Stimulated activated CD8-positive, alpha-beta memory T cell treated with anti-CD3 and anti-CD28 coated beads, Interleukin-12 subunit alpha, Interleukin-12 subunit beta, amount 100 ng/mL, for 4 hours (primary cell): ENCODE measurements at places on chromosomes 4 and X.

DNA sequence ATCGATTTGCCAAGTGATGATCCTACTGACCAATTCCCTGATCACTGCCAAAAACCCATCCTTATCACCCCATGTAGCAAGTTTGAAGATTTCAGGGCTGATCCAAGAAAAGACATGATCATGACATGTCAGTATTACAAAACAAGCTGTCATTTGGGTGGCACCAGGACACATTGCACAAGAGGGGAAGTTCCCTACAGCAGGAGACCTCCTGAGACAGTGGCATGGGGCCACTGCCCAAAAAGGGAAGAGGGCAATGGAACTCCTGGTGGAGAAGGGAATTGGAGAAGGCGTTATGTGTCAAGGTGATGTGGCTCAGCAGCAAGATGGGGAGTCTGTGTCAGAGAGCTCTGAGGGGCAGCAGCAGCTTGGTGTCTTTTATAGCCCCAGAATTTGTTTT, 43.4 kb downstream of the ZNF182 start:
- DNase-seq = no peak

GRCh38 chr4:170853422-170854021, 763.8 kb upstream of the AADAT start:
- no peak for DNase-seq

GRCh38 chr4:130197946-130198345, 1102.0 kb downstream of the C4orf33 start:
- DNase-seq = no peak

DNA sequence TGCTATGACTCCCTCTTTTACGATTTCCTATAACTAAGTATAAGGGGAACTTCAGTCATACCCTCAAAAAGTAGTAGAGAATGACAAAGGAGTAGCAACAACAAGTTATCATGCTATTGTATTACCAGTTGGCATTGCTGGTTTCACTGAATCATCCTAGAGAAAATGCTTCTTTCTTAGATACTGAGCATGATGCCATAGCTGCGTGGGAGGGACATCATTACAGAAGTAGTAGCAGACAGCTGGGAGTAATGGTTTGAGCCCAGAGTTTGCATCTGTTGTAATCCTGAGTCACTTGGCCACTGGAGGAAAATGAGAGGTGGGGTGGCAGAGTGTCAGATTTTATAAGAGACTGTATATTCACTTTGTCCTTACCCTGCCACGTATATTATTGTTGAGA, 38.6 kb downstream of the MTMR1 start:
- DNase-seq = no peak

- no peak for DNase-seq
Measured at GRCh38 chr4:10028910-10029309, 7.6 kb upstream of the SLC2A9 start.

- no peak for DNase-seq
Measured at GRCh38 chrX:19798423-19798822, 89.0 kb downstream of the SH3KBP1 start.

DNA sequence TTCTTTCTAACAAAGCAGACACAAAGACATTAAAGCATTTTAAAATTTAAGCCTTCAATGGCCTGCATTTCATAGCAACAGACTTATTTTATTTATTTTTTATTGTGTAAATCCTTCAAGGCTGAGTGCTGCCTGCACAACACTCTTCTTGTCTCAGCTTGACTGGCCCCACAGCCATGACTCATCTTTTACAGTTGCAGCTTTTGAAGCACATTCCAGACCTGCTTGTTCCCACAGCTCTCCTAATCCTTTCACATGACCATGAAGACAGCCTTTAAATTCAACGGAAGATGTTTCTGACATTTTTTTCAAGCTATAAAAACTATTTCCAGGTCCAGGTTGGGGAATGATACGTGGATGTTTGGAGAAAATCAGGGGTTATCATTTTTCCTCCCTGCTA, 276.9 kb upstream of the TACR3 start:
- DNase-seq = no peak

GRCh38 chr4:40924096-40924792, 174.5 kb downstream of the NSUN7 start:
- peak; percentile 12 for DNase-seq

DNA sequence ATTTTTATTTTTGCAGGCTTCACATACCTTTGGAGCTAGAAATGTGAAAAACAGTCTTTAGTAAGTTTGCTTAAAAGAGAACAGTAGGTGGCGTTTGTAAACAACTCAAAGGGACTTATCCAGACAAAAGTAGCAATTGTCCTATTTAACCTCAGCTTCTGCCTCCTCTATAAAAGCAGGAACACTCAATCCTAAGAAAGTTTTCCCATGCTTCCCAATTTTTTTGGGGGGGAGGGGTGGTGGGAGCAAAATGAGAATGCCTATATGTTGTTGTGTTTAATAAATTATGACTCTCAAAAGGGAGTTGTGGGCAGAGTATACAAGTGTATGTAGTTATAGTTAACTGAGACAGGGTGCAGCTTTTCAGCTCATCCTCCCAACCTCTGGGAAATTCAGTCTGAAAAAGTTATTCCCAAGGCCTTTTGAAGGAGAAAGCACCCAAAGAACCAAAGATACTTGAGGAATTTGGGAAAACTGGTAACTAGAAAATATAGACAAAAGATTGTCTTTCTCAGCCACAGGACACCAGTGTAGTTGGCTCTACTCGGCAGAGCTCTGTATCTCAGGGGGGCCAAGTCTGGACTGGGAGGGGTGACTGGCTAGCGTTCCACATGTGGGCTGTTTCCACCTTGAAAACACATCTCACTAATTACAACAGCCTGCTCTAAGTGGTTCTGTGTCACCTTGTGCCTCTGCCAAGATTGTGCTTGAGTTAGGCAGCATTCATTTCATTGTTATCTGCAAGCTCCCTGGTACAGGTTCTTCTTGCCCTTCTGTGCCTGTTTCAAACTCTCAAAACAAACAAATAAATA, 2.8 kb downstream of the SFRP2 start:
- DNase-seq = no peak

DNA sequence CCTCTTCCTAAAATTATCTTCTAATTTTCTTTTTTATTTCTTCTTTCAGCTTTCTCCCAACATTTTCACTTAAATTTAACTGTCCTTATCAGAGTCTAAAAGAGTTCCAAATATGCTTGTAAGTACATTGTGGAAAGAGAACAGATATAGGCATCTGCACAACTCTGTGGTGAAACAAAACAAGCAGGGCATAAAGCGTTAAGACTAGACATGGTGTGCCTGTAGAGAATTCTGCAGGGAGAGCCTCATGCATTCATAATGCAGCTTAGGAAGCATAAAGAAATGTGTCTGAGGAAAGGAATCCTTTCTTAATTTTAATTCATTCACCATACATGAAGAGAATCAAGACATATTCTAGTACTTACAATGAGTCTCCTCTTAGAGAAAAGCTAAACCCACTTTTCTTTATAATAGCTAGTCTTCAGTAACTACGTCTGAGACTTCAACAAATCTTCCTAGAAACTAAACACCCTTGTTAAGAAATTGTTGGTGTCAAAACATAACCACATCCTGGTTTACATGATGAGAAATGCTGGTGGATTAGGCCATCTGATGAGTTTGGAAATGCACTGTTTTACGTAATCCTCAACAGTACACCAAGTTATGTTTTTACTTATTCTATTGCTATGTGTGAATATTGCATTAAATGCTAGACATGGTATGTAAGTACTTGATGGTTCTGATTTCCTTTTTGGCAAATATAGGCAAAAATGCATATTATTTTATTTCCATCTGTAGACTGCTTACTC, 307.8 kb upstream of the GIMD1 start:
- DNase-seq = no peak

DNA sequence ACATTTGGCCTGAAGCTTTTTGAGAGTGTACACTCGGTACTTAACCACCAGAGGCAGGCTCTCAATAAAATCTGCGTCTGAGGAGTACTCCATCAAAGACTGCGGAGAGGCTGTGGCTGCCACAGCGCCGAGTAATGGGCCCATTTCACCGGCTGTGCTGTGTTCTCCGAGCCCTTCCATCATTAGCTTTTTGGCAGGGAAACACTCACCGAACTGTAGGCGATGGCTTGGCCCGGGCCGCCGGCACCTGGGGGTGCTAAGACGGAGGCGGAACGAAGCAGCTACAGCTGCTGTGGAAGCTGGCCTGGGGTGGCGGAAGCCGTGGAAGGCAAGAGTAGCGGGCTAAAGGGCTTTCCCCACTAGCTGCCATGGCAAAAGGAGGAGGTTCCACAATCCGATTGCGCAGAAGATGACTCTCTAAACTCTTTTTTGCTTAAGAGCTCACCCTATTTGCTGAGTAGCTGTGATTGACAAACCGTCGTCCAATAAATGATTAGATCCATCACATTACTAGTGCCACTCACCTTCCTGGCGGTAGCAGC, 48.5 kb upstream of the PABPC1L2A start:
- DNase-seq = no peak

- no peak for DNase-seq
Measured at GRCh38 chrX:39144323-39144722, 343.1 kb downstream of the MID1IP1 start.

DNA sequence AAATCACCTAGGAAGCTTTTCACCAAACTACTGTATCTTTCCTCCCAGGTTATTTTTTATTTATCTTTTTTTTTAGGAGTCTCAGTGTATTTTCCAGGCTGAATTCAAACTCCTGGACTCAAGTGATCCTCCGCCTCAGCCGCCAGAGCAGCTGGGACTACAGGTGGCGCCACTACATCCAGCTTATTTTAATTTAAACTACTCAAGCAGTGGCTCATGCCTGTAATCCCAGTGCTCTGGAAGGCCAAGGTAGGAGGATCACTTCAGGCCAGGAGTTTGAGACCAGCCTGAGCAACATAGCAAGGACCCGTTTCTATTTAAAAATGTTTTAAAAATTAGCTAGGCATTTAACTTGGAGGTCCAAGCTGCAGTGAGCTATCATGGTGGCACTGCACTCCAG, 37.8 kb downstream of the LEF1 start:
- DNase-seq = no peak

DNA sequence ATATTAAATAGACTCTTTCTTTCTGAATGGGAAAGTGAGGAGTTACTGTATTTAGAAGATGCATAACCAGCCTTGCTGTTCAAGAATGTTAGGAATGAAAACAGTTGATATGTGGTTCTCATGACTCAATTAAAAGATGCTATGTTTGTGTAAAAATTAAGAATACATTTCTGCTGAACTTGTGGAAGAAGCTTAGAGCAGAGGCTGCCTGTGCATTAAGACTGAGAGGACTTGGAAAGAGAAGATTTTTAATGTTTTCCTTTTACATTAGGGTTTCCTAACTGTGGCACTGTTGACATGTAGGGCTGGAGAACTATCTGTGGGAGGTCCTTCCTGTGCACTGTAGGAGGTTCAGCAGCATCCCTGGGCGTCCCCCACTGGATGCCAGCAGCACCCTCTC, 137.7 kb downstream of the GPR143 start:
- DNase-seq = no peak

GRCh38 chr4:15077969-15078368, 75.7 kb downstream of the CPEB2 start:
- DNase-seq = no peak

GRCh38 chrX:21855937-21856415, at the start of gene YY2:
TSS of gene YY2 (plus strand) at chrX:21855987. CDS start at chrX:21856485, 498 bp downstream.
- DNase-seq = no peak

GRCh38 chrX:154024271-154024670, 4.6 kb upstream of the IRAK1 start:
- DNase-seq = no peak

DNA sequence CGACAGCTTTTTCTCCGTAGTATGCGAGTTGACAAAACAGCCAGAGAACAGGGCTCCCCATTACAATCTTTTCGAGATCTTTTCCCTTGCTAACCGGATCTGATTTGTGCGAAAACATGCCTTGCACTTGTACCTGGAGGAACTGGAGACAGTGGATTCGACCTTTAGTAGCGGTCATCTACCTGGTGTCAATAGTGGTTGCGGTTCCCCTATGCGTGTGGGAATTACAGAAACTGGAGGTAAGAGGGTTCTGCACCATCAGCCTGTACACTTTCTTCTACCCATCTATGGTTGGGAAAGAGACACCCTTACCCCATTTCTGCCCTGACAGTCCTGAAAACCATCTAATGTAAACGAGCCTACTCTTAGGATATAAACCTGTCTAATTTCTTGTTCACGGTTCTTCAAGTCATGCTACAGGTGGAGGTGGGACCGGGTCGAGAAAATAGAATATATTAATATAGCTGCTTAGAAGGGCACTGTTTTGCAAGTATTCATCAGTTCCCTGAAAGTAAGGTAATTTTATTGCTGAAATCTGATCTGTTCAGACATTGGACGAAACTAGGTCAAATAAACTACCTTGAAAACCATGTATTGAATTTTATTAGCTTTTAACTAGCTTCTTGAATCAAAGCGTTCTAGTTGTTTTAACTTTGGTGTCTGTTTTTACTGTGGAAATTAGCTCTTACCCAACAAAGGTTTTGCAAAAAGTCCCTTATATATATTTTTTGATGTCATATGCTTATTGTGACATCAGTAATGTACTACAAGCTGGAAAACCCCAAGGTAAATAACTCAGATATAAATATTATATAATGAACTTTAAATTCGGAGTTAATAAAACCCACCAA, 869 bp downstream of the TMEM184C start:
- no peak for DNase-seq

DNA sequence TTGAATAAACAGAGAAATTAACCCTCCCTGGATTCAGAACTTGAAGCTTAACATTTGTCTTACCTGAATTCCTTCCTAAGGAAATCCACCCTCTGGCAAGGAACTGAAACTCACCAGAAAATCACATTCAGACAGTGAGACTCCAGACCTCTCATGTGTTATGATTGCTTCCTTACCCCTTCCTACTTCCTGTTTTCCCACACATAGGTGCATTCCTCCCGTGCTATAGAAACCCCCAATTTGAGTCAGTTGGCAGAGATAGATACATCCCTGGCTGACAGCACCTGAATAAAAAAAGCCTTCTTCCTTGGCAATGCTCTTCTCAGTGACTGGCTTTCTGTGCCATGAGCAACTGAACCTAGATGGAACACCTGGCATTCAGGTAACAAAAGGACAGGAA, 157.0 kb upstream of the SMIM31 start:
- DNase-seq = no peak

DNA sequence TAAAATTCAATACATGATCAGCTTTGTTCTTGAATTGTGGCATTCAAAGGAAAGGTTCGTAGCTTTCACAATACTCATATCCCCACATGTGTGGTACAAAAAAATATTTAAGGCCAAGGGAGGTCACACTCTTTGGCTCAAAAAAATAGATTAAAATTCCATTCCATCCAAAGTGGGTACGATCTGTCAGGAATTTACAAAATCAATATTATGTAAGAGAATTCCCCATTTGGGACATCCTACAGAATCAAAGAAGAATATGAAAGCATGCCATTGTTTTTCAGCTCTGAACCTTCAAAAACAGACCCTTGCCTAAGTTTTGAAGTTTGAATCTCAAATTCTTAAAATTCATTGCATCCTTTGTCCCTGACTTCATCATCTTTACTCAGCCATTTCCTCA, 85.8 kb downstream of the MID1 start:
- DNase-seq = no peak

GRCh38 chrX:65576160-65576559, 41.6 kb upstream of the LAS1L start:
- no peak for DNase-seq

DNA sequence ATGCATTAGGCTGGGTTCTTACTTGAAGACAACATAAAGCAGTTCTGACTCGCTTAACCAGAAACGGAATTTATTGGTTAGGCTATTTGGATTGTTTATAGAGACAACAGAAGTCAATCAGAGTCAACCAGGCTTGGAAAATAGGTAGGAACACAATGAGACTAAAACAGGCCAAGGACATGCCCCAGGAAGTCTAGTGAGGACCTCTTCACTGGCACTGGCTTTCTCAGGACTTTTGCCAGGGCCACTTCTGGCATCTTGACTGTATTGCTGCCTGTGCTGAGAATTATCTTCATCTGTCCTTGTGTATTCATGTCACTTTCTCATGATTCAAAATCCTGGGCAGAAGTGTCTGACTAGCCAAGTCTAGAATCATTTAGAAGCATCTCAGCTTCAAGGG, 19.6 kb downstream of the PGAM4 start:
- DNase-seq = no peak
